ENCODE measurements at places on chromosomes 2 and 18. TPM values are rescaled to one million over a fixed set of nuclear protein-coding genes. Genes with fewer than 3 reads are reported as not detected.

DNA sequence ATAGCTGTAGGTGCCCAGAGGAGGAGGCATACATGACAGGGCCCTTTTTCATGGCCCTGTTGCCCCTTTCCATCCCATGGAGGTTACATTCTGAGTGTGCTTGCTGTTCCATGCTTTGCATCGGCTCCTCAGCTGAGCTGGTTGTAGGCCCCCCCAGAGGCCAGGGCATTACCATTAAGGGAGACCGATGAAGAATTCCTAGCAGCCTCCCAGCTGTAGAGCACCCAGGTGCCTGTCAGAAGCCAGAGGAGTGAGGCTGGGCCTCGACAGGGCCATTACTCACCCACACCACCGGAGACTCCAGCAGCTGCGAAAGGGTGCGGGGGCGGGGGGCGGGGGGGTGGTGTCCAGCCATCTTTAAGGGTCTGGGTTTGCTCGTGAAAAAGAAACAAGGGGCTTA is 72.2 kb downstream of the GALNT14 start:
- no peaks in the 10 kb centered on the region for H3K4me1 ChIP-seq
- DNase-seq, result no peak
- H3K4me3 ChIP-seq, result no peak overlapping the region
- H3K36me3 ChIP-seq, result no peaks in the 10 kb centered on the region

GRCh38 chr2:207983641-207984042 is 41.7 kb downstream of the PLEKHM3 start:
- no peak overlapping the region for H3K4me3 ChIP-seq
- H3K27ac ChIP-seq, result no peak overlapping the region
- no peaks in the 10 kb centered on the region for H3K36me3 ChIP-seq
- DNase-seq, result no peak
- H3K4me1 ChIP-seq, result no peaks in the 10 kb centered on the region

Gene TMEM178A
- 0.14 TPM for total RNA-seq

Gene TWIST2
- not detected for total RNA-seq

Gene ZNF892
- 6.8 TPM for total RNA-seq
